Nucleus accumbens (tissue), 56 donors: ENCODE measurements at places on chromosomes 3 and 15.

GRCh38 chr3:147215660-147216059 lies 190.7 kb downstream of the ZIC4 start:
- DNase-seq, result no peak

- DNase-seq, result no peak
These were observed 250.9 kb downstream of the EPHA3 start for GRCh38 chr3:89358281-89358680.

DNA sequence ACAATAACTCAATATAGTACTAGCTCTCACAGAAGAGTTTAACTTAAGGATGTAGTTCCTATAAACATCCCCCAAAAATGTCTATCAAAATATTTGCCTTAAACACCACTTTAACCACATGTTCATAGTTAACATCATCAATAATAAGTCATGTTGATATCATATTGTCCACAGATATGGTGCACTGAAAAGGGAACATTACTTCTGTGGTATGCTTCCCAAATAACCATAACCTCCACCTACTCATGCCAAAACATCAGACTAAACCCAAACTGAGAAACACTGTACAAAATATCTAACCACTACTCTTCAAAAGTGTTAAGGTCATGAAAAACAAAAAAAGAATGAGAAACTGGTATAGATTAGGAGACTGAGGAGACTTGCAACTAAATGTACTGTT lies 32.9 kb downstream of the SLC4A7 start:
- no peak for DNase-seq

GRCh38 chr3:157442729-157443128 lies 6.1 kb downstream of the PTX3 start:
- no peak for DNase-seq

DNA sequence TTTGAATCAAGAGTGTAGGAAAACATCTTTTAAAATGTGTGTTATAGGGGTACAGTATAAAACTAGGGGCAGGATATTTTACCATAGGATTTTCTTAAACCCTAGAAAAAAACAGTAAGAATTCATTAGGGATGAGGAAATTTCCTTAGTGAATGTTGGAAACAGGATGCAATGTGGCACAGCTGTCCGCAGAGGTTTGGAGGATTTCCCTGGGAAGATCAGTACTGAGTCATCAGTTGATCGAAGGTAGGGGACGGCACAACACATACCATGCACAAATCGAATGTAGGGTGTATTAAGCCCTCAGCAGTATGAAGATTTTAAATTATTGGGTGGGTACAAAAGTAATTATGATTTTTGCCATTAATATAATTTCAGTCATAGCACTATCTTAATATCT lies 49.9 kb downstream of the FNDC3B start:
- no peak for DNase-seq
